ENCODE measurements at places on chromosomes 3 and 15.

GRCh38 chr3:184169896-184170875 lies 4.5 kb upstream of the AP2M1 start:
- no peak for DNase-seq

- DNase-seq = no peak
Observed at GRCh38 chr3:49671291-49672288, 2.6 kb upstream of the APEH start.

DNA sequence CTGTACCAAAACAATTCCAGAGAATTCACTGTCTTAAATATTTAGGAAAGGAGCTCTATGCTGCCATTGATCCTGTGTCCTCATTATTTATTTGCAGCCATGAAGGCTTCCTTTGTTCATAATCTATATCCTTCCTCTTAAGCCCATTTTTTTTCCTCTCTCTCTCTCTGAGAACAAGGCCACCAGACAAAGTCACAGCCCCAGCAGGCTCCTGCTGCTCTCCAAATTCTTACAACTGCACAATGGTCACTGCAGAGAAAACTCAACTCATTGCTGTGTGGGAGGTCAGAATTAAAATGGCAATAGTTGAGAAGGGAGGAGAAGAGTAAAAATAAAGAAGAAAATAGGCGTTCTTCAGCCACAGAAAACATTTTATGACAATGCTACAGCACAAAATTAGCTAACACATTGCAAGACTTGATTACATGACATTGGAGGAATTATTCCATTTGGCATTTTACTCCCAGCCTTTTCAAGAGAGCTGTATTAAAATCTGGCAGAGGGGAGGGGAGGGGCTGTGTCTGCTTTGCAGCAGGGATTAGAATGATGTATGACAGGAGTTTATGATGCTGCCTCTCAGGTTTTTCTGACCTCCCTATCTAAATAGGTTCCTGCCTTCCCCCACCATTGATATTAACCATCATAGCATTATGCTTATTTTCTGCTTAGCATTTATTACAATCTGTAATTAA lies 399.7 kb upstream of the THBS1 start:
- DNase-seq = no peak

DNA sequence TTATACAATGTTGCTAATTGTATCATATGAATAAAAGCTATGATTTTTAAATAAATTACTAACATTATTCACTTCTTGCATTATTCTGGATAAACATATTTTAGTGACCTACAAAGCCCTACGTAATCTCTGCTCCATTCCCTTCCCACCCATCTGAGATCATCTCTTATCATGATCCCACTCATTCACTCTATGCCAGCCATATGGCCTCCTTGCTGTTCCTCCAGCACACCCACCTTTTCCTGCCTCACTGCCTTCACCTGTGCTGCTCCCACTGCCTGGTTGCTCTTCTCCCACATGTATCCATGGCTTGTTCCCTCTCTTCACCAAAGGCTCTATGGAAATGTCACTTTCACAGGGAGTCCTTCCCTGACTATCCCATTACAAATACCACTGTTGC lies 7.3 kb upstream of the USP8 start:
- no peak for DNase-seq

- DNase-seq = no peak
Observed at GRCh38 chr3:167451282-167451681, 22.6 kb downstream of the SERPINI2 start.
